ENCODE measurements at places on chromosomes 1 and 21.

DNA sequence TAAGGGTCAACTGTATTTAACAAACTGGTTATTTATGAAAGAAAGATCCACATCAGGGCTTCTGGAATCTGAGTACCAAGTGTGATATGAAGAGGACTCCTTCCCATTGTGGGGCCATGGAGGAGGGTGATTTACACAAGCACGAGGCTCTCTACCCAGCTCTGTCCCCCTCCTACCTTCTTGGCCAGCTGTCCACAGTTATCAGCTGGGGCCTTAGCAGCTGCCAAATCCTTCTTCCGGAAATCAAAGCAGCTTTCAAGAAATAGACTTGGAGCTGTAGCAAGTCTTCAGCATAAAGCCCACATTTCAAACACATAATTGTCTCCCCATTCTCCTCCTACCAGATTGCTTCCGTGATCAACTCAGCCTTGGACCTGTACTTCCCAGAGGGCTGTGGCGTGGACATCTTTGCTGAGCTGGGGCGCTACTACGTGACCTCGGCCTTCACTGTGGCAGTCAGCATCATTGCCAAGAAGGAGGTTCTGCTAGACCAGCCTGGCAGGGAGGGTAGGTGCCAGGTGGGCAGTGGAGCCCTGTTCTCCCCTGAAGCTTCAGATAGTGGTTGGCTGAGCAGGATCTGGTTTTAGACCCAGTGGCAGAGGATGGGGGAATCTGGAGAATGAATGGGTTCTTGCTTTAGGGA is 15.5 kb downstream of the AZIN2 start:
- no peak for DNase-seq

DNA sequence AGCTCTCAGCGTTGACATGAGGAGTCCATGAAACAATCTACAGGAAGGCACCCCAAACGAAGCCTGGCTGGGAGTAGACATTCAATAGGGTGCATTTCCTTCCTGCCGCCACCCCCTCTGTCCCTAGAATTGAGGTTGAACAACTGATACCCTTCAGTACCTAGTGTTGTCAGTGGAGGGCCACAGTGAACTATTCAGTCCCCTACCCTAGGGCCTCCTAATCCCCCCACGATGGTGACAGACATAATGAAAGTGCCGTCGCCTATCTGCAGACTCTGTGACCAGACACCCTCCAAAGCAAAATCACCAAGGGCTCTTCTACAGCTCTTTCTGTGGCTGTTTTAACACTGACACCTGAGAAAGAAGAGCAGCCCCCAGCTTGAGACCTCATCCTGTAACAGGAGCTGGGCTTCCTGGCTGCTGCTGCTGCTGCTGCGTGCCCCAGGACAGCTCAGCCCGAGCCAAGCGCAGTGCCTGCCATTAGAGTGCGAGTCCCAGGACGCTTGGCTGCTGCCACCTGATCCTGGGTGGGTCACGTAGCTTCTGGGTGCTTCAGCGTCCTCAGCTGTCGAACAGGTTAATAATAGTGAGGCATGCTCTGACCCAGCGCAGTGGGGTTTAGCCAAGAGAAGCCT is 183.0 kb downstream of the ZBTB18 start:
- peak; percentile 41 for DNase-seq

- DNase-seq = no peak
Observed at GRCh38 chr1:62613890-62614289, 16.6 kb downstream of the ANGPTL3 start.

DNA sequence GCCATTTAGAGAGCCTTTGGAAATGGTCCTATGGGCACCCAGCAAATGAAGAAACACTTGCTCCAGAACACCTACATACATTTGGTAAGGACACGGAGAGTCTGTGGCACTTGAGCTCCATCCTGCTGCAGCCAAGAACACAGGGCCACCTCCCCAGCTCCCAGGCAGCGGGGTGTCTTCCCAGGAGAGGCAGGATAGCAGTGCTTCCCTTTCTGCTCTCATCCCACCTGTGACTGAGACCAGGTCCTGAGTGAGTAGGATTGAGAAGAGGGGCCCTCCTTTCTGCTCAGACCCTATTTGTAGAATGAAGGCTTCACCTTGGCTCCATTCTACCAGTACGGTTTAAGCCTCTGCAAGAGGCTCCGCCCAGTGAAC is 4.1 kb downstream of the C1orf174 start:
- no peak for DNase-seq

GRCh38 chr1:12454406-12455391 is 163.3 kb downstream of the DHRS3 start:
- DNase-seq = no peak

DNA sequence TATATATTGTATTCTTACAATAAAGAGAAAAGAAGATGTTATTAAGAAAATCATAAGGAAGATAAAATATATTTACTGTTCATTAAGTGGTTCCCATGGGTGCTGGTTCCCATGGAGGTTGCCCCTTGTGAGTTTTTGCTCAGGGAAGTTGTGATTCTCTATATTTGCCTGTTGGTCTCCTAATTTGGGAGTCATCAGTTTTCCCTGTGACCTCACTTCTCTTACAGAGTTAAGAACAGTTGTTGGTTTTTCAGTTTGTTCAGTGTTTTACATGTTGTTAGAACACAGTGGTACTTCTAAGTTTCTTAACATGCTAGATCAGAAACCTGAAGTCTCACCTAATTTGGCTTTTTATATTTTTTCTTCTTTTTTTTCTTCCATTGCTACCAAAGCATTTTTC is 109.2 kb downstream of the OSBPL9 start:
- no peak for DNase-seq

DNA sequence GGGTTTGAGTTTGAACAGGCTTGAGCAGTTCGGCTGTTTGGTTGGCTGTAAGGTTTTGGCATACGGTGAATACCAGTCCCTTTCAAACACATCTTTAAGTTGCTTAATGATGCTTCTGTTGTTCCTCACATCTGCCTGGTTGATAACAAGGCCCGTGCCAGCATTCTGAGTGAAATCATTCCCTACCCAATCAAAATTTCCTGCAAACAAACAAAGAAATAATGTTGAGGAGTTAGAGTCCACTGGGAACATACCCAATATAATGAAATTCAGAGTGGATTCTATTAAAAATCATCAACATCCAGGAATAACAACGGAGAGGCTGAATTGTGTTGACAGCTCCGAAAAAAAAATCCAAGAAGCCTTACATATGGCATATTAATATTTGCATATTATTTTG is 91.0 kb upstream of the MAP1LC3C start:
- no peak for DNase-seq

GRCh38 chr1:96233422-96233821 is 488.2 kb upstream of the PTBP2 start:
- DNase-seq = no peak

DNA sequence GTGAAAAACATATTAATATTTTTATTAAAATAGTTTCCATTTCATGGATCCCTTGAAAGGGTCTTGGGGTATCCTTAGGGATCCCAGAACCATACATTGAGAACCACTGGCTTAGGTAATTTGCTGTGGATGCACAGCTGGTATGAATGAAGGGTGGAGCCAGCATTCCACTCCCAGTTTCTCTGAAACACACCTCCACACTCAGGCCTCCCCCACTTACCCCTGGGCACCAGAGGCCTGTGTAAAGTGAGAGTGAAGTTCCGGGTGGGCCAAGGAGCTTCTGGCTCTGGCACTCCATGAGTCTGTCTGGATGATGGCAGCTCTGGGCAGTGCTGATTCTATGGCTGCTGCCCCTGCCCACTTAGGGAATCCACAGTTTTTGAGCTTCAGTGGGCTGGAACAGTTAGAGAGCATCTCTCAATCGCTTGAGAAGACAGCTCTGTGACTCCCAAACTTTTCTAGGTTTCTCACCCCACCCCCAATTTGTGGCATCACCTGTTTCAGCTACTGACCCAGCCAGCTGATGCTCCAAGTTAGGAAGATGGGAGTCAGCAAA is 57.8 kb upstream of the CD1D start:
- DNase-seq = no peak

DNA sequence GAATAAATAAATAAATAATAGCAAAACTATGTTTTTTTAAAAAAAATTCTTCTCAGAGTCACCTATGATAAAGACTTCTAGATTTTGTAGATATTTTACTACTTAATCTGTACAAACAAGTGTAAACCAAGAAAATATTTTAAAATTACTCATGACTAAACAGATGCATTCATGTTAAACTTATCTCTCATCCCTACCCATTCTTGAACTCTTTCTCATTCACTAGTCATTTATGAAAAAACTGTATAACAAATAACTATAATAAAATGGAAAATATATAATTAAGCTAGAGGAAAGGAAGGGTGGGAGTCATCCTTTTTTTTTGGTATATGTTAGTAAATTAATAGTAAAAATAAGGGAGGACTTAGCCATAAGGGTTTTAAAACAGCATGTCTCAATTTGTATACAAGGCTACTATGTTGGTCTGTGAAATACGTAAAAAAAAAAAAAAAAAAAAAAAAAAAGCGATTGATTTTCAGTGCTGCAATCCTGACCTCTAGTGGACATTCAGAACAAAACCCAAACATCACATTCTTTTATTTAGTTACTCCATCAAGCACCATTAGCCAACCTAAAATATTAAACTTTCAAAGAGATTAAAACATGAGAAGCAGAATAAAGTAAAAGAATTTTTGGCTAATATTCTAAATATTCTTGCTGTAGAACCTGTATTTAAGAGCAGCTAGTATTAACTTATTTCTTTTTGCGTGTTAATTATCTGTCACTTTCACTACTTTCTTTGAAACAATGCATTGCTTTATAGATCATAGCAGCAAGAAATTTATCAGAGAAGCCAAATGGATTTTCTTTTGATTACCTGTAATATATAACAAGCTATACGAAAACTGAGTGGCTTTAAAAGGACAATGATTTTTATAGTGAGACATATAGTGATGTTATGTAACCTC is 255.8 kb upstream of the CACYBP start:
- peak; percentile 55 for DNase-seq

DNA sequence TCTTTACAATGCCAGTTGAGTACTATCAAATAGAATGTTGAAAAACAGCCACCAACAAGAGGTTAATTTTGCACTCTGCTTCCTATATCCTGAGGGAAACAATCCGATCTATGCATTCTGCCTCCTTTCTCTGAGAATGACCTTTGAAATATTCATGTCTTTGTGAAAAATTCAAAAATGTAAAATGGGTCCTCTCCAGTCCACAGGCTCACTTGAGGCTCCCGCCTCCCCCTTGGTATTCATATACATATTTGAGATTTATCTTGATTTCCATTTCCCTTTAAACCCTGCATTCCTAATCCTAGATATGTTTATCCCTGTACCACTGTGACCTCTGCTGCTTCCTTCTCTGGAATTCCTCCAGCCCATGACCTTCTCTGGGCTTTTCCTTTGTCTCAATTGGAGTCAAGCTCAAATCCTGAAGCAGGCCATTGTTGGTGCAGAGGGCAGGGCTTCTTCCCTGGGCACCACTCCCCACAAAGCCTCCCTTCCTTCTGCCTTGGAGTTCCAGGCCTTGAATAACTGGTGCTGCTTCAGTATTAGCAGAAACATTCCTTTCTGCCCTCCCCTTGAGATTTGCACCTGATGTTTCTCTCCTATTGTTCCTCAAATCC is 296.8 kb downstream of the PBX1 start:
- no peak for DNase-seq

DNA sequence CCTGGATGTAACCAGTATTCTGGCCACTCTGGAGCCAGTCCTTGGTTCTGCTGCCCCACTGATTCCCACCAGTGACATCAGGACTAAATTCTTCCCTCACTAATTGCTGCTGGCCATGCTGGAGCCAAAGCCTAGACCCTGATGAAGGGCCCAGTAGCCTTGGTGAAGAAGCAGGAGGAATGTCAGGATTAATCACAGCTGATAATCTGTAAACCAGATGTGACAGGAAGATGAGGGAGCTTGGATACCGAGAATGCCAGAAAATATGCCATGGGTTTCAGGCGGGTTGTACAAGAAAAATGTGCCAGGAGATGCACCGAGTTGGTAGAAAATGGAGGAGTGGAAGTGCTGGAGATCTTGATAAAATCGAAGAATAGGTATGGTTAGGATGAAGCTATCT is 119.0 kb upstream of the PPP2R5A start:
- DNase-seq = no peak

DNA sequence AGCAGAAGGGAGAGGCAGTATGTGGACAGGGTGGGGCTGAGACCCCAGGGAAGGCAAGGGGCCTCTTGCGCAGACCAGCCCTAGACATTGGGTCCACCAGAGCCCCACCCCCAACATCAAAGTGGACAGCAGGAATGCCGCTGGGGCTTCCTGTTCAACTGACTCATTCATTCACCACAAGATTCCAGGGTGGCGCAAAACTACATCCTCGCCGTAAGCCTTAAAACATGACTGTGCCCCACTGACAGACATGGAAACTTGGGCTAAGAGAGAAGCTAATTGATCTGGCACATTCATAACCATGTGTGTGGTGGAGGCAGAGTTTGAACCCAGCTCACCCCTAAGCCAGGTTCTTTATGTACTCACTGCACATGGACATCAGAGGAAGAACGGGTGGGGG is 14.0 kb downstream of the COL16A1 start:
- DNase-seq = no peak

GRCh38 chr21:38319781-38320180 is 63.0 kb downstream of the KCNJ15 start:
- no peak for DNase-seq

DNA sequence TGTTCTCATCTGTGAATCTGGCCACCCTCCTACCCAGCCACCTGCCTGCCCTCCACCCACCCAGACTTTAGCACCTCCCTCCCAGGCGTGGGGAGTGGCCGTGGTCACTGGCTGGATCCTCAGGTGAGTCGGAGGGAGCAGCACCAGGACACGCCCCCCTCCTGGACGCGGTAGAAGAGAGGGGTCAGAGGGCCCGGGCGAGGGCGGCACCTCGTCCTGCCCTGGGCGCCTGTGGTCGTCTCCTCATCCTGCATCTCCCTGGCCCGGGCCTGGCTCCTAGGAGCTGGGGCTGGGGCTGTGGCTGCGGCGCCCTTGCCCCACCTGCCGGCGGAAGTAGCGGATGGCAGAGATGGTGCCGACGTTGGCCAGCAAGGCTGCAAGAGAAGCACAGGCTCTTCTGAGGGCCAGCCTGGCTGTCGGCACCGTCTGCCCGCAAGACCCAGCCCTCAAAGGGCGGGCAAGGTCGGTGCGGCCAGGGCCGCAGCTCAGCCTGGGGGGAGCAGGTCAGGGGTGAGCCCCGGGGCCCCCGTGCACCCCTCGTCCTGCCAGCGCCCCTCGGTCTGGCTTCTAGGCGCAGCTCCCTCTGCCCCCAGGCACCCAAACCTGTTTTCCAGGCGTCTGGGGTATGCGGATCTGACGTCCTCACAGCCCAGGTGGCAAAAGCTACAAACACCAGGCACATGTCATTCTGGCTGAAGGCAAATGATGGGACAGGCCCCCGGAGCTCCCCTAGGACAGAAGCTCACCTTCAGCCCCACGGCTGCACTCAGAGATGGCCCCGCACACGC is 5.8 kb downstream of the PERM1 start:
- peak; percentile 78 for DNase-seq

DNA sequence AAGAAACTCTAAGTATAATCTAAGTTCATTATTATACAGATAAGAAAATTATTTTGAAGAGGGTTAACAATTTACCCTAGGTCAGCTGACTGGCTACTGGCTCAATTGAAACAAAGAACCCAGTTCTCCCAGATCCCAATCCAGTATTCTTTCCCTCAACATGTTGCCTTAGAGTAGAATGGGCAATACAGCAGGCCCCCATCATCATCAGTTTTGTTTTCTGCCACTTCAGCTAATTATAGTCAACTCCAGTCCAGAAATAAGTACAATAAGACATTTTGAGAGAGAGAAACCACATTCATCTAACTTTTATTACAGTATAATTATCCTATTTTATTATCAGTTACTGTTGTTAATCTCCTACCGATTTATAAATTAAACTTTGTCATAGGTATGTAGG is 241.2 kb downstream of the ASTN1 start:
- DNase-seq = no peak

All from KBM-7 (cell line).